ENCODE measurements at places on chromosomes 2 and 18.

- no peak for DNase-seq
Measured at GRCh38 chr18:24063121-24063731, 48.7 kb downstream of the TTC39C start.

- DNase-seq: no peak
Measured at GRCh38 chr2:232296776-232297525, 81.6 kb upstream of the ALPP start.

GRCh38 chr2:37415128-37415820, 70.8 kb downstream of the QPCT start:
- no peak for DNase-seq

GRCh38 chr18:75785206-75785605, 357.7 kb upstream of the SMIM21 start:
- DNase-seq: no peak

DNA sequence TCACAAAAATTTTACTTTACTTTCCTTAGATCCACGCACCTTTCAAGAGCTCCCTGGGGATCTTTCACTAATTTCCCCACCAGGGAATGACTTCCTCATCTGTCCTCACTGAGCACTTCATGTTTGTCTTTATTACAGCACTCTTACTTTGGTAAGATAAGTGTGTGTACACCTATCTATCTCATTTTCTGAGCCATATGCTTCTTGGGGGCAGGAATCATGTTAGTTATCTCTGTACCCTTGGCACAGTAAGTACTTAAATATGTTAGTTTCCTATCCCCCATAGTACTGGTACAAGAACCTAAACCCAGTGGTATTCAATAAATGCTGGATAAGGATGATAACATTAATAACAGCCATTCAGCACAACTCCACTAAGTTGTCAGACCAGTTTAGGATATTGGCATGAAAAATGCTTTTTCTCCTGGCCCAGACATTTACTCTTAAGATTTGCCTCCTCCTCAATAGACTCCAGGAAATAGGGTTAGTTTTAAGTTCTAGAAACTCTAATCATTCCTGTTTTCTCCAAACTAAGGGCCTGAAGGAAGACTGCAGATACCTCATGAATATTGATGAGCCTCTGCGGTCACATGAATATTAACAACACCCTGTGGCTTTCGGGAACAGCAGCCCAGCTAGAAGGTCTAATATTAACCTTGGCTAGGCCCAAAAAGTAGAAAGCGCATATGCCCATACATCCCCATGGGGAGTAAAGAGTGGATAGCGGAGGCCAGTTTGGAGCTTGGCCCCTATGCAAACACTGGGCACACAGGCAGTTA, 38.2 kb downstream of the NHEJ1 start:
- DNase-seq: no peak

GRCh38 chr2:108542071-108542470, 7.8 kb downstream of the LIMS1 start:
- no peak for DNase-seq

- no peak for DNase-seq
Measured at GRCh38 chr2:202808754-202809153, 62.8 kb downstream of the ICA1L start.

DNA sequence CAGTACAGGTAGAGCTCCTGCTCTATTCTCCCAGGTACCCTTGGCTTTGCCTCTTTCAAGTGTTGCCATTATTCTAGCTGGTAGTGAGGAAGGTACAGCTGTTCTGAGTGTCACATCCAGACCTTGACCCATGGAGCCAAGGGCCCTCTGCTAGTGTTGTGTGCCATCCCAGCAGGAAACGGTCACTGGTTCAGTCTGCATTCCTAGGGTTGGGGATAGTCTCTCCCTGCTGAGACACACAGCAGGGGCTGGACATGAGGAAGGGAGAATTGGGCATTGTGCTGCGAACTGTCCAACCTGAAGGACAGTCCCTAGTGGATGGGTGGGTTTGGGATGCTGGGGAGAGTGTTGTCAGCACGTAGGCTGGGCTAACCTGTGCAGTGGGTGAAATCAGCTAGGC, 59.1 kb downstream of the FARP2 start:
- DNase-seq: no peak

DNA sequence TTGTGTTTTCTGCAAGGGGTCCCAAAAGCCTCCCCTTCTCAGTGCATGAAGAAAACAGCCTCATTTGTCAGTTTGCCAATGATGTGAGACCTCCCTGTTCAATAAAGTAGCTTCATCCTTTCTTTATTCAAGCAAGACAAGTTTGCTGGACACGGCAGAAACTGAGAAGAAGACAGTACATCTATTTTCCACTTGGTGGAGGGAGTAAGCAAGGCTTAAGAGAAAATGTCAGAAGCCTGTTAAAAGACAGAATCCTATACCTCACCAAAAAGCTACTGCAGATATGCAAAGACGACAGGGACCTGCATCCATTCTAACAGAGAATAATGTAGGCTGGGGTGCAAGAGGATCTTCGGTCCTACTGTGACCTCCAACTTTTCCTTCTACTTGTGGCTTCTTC, 506.8 kb upstream of the VRK2 start:
- DNase-seq: no peak

GRCh38 chr2:207039225-207039624, 99.9 kb downstream of the CPO start:
- DNase-seq: no peak
